ENCODE measurements at places on chromosomes 2 and 18.

DNA sequence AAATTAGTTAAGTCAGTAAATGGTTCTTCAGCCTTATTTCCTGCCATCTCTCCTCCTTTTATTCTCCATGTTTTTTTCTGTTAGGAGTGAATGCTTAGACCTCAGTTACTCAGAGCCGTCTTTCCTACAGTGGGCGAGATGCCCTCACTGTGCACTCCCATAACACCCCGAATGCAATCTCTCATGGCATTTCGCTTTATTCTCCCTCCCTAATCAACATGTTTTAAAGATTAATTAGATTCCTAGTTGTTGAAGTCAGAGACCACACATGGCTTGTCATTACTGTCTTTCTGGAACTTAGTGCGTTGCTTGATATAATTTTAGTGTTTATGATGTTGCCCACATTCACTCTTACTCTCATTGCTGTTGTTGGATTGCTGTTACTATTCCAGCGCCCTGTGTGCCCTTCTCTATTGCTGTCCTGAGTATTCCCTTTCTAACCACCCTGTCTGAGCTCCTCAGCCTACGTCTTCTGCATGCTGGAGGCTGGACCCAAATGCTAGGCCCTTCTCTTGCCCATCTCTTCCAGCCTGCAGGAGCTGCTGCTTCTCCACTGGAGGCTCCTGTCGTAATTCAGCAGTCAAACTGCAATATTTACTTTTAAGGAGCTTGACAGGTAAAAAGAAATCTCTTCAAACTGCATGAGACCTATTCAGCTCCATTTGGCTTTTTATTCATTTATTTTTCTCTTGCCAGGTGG lies 99.3 kb downstream of the MAP2 start:
- no peak for DNase-seq

GRCh38 chr18:52190631-52191030 lies 149.4 kb upstream of the DCC start:
- DNase-seq = no peak

DNA sequence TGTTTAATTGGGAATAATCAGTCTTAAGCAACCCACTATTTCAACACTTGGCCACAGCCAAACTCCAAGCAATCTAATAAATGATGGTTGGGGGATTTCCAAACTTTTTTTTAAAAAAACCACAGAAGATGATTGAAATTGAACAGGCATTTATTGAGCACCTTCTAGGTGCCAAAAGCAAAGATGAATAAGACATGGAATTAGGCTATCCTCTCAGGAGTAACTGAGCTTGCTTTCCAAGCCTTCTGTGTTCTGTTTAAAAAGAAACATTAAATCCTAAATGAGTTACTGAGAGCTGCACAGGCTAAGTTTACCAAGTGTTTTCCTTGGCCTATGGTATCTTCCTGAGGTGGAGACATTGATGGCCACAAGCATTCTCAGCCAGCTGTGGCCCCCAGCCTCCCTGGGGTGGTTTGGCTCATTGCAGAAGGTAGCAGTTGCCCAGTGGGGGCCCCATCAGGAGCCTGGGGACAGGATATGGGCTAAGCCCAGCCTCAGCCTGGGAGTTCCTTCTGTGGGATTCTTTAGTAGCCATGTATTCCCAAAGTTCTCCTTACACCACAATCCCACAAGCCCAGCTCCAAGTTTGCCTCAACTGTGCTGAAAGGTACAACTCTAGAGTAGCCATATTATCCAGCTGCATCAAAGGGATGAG lies 174.3 kb downstream of the C1D start:
- no peak for DNase-seq

DNA sequence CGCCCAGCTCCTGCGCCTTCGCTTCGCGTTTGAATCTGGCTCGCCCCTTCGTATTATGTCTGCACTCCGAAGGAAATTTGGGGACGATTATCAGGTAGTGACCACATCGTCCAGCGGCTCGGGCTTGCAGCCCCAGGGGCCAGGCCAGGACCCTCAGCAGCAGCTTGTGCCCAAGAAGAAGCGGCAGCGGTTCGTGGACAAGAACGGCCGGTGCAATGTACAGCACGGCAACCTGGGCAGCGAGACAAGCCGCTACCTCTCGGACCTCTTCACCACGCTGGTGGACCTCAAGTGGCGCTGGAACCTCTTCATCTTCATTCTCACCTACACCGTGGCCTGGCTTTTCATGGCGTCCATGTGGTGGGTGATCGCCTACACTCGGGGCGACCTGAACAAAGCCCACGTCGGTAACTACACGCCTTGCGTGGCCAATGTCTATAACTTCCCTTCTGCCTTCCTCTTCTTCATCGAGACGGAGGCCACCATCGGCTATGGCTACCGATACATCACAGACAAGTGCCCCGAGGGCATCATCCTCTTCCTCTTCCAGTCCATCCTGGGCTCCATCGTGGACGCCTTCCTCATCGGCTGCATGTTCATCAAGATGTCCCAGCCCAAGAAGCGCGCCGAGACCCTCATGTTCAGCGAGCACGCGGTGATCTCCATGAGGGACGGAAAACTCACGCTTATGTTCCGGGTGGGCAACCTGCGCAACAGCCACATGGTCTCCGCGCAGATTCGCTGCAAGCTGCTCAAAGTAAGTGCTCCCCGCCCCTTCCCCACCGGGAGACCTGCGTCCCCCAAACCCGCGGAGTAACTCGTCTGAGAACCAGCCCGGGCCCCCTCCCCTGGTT lies 453 bp downstream of the KCNJ3 start:
- no peak for DNase-seq

DNA sequence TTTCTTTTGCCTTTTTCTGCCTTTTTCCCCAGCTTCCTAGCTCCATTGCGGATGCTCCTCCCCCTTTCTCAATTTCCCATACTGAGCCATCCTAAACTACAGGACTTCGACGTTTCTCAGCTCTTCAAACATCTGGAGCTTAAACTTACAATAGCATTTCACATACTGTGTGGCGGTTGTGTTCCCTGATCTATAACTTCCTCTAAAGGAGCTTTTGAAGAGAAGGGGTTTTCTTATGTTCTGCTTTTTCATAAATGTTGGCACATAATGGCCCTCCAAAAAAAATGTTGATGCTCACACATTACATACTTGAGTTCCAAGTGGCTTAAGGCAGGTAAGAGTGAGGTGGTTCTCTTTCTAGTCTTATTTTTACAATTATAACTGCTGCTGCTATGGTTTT lies 87.4 kb downstream of the RNF144A start:
- no peak for DNase-seq

DNA sequence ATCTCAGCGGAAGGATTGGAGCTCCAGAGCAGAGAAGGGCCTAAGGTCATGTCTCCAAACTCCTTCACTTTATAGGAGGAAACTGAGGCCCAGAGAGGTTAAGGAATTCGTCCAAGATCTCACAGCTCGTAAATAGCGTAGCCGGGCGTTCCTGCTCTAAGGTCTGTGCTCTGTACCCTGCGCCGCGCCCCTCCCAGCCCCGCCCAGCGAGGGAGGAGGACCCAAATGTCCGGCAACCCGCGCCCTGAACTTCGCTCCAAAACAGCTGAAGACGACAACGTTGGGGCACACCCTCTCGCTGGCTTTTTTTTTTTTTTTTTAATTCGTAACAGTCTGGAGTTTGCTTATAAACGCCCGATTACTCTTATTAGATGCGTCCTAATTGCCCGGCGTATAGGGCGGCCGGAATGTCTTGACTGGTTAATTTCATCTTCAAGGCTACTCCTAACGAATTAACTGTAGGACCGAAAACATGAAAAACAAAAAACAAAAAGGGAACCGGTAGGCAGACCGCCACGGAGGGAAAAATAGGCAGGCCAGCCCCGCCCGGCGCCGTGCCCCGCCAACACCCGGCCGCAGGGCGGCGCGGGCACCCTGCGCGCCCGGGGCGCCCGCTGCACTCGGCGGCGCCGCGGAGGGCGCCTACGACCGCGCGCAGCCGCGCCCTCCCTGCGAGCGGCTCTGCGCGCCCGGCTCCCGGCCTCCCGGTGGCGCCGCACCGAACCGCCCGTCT lies 928 bp upstream of the FOSL2 start:
- DNase-seq = peak; percentile 89

DNA sequence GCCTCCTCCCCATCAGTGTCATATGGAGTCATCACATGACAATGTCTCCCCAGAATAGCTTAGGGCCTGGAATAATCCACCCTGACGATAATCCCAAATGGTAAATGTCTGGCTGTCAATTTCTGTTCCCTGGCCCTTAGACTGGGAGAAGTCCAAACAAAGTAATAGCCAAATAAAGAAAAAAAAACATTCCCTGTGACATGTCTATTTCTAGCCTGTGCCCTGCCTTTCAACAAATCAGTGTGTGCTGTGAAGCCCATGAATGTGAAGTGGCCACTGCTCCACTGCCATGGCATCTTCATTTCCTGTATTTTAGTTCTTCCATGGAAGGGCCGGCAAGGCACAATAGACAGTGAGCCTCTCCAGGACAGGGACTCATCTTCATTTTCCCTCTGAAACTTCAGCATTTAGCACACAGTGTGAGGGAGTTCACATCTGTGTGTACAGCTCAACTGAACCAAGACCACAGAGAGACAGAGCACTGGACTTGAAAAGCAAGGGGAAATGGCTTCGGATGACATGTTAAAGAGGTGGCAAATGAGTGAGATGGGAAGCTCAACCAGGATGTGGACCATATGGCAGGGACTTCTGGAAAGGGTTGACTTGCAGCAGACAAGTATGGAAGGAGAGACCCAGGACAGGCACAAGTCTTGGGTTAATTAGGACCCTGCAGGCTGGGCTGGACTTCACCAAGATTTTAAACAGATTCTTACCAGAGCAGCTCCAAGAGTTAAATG lies 140.0 kb downstream of the ANTXR1 start:
- no peak for DNase-seq

GRCh38 chr18:657311-658000 lies at the start of gene TYMS:
Gene TYMS (plus strand): TSS chr18:657653. CDS start chr18:657743, 90 bp downstream.
- DNase-seq = peak; percentile 71

GRCh38 chr2:32938934-32939333 lies 7.8 kb upstream of the LTBP1 start:
- no peak for DNase-seq

DNA sequence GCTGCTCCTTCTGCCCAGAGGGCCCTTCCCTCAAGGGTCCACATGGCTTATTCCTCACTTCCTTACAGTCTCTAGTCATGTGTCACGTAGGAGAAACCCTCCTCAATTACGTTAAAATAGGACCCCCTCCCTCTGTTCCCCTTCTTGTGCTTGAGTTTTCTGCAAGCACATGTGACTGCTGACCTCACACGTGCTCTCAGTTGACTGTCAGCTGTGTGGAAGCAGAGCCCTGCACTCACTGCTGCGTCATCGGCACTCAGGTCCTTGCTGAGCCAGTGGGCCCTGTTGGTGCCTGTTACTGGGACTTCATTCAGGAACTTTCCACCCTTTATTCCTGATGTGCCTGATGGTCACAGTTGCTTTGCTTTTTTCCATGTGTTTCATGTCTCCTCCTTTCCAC lies 11.1 kb downstream of the ATG16L1 start:
- no peak for DNase-seq

GRCh38 chr2:6977786-6978185 lies 60.6 kb downstream of the RNF144A start:
- DNase-seq = no peak

GRCh38 chr2:54603357-54603756 lies 120.1 kb upstream of the EML6 start:
- no peak for DNase-seq

DNA sequence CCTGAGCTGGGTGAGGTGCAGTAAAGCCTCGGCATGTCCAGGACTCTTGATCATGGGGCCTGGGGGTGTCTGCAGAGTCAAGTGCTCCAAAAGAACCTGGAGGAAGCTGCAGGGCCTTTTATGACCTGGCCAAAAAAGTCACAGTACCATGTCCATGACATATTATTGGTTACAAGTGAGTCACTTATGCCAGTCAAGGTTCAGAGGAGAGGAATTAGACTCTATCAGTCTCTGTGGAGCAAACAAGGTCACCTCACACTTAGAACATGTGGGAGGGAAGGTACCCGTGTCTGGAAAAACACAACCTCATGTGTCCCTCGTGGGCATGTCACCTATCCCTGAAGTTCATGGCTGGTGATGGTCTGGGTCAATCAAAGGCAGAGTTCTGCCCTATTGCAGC lies 465.7 kb downstream of the FBXO15 start:
- DNase-seq = no peak

- DNase-seq = no peak
These were observed 202.1 kb downstream of the ANKRD30B start for GRCh38 chr18:14949800-14950664.

DNA sequence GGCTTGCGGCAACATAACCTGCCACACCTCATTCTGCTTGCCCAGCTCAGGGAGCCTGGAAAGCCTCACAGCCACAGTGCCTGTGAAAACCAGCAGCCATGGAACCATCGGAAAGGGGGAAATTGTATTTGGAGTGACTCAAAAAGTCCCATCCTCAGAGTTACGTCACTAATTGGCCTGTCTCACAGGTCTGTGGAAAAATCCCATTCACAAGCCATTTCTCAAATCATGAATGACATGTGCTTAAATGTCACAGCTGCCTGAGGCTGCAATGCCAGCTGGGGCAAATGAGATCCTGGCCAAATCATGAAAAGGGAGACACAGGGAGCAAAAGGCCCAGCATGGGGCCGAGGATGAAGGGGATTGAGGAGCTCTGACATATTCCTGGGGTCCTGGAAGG lies 486.9 kb upstream of the RAB6C start:
- no peak for DNase-seq

DNA sequence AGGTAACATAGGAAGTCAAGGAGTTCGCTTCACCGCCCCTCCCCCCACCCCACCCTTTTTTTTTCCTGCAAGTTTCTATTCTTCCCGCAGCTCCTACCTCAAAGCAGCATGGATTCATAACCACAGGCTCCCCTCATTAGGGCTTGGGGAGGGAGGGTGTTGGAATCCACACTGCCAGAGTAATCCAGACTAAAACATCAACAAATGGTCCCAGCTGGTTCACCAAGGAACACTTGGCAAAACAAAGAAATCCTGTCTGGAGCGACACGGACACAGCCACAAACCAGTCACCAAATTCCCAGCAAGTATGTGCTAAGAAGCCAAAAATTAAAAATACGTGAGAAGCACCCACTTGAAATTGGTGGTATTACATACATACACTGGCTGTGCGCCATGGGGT lies 106.9 kb upstream of the PPP1CB start:
- DNase-seq = no peak

GRCh38 chr2:235659767-235660322 lies 166.0 kb downstream of the AGAP1 start:
- DNase-seq = peak; percentile 14

- no peak for DNase-seq
These were observed 18.0 kb upstream of the TUBB6 start for GRCh38 chr18:12290086-12290485.

- no peak for DNase-seq
These were observed 122.1 kb upstream of the STPG4 start for GRCh38 chr2:47277187-47277586.

DNA sequence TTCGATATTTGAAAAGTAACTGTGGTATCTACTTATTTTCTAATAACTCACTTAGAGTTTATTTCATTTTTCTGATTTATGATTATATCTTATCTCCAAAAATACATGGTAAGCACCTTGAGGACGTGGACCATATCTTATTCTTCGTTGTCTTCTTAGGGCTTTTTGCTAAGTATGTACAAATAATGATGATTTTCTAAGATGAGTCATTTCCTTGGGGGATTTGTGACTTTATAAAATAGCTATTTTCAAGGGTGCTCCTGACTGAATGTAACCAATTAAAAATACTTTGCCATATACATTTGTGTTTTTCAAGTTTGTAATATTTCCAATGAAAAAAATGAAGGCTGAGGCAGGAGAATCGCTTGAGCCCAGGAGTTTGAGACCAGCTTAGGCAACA lies 56.3 kb downstream of the GREB1L start:
- no peak for DNase-seq

- no peak for DNase-seq
These were observed 682.9 kb downstream of the KCNJ3 start for GRCh38 chr2:155381436-155381835.

- DNase-seq = no peak
These were observed 39.9 kb downstream of the ARHGAP15 start for GRCh38 chr2:143169105-143169504.

- no peak for DNase-seq
These were observed 93.1 kb downstream of the PIK3C3 start for GRCh38 chr18:42048158-42048557.

Data from activated CD4-positive, alpha-beta T cell treated with anti-CD3 and anti-CD28 coated beads for 36 hours (primary cell).